ENCODE measurements at places on chromosomes 12 and 14.

GRCh38 chr12:27186022-27186839, 57.9 kb upstream of the STK38L start:
- DNase-seq: no peak

DNA sequence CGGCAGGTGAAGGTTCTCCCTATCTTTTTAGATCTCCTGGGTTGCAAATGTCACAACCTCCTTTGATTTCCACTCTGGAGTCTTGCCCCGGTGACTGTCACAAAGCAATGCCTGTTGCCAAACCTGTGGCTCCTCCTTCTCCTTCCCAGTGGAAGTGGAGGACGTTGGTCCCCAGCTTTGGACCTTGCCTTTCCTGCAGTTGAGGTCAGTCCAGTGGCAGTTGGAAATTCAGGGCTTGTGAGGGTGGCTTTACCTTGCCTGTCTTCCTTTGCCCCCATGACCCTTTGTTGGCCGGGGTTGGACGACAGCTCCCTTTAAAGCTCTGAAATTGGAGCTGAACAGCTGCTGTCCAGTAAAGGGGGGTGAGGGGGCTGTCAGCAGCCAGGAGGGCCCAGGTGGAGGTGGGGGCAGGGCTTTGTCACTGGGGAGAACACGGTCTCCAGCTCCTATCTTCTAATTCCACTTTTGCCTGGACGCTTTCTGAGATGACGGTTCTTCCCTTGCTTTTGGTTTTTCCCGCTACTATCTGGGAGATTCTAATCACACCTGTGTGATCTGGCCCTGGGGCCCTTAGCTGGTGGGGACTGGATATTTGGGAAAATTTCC, 4.1 kb downstream of the TEAD4 start:
- DNase-seq: peak; percentile 32

DNA sequence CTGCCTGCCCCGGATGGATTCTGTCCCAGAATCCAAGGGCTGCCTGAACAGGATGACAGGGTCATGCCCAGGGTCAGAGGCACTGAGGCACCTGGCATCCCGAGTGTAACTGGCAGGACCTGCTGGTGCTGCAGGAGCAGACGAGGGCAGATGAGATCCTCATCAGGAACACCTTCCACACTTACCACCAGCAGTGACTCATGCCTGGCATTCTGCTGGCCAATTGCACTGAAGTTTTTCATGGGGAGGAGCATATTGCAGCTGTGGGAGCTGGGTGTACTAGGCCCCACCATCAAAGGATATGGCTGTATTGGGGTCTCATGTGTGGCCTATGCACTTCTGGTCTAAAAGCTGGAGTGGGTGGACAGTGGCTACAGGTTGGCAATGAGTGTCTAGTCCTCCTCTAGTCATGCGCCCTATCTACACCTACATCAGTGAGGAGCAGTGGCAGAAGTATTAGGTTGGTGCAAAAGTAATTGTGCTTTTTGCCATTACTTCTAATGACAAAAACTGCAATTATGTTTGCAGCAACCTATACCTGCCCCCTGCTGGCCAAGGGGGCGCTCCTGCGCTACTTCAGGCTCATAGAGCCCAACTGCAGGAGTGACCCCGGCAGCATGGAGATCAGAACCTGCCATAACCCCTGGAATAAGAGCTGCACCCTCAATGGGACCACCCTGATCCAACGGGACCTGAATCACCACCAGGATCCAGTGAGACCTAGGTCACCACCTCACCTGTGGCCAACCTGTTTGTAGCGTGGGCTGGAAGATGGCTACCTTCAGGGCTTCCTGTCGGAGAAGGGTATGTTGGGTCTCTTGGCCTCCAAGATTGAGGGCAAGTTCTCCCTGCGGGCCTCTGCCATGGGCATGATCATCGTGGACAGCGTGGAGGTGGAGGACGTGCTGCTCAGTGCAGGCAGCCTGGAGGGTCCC, 8.0 kb upstream of the C12orf42 start:
- DNase-seq: peak; percentile 34

DNA sequence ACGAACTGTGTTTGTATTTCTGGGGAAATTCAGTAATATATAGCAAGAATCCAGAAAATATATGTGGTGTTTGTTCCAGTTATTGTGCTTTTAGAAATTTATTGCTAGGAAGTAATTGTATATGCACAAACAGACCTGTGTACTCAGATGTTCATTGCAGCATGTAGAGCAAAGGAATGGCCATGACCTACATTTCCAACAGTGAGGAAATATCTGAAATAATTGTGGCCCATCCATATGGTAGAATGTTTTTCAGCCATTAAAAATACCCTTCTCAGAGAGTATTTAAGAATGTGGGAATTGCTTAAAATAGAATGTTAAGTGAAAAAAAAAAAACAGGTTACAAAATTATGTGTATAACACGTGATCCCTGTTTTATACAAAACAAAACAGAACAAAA, 77.3 kb downstream of the TMX1 start:
- no peak for DNase-seq

DNA sequence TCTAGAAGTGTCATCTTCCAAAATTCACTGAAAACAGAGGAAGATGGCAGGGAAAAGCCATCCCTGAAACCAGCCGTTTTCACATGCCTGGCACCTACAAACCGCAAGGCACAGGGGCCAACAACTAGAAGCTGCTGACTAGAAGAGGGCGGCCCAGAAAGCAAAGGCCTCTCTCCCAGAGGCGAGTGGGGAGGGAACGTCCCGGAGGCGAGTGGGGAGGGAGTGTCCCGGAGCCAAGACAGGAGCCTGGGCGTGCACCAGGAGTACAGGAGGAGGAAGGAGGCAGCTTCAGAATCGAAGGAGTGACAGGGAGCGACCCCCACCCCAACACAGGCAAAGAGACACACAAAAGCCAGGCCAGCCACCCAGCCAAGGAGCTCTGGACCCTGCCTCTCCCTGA, 21.0 kb downstream of the ANKLE2 start:
- no peak for DNase-seq

- no peak for DNase-seq
Measured at GRCh38 chr12:32519047-32519446, 119.7 kb downstream of the FGD4 start.

GRCh38 chr12:127943481-127944210, 323.3 kb upstream of the TMEM132C start:
- no peak for DNase-seq

DNA sequence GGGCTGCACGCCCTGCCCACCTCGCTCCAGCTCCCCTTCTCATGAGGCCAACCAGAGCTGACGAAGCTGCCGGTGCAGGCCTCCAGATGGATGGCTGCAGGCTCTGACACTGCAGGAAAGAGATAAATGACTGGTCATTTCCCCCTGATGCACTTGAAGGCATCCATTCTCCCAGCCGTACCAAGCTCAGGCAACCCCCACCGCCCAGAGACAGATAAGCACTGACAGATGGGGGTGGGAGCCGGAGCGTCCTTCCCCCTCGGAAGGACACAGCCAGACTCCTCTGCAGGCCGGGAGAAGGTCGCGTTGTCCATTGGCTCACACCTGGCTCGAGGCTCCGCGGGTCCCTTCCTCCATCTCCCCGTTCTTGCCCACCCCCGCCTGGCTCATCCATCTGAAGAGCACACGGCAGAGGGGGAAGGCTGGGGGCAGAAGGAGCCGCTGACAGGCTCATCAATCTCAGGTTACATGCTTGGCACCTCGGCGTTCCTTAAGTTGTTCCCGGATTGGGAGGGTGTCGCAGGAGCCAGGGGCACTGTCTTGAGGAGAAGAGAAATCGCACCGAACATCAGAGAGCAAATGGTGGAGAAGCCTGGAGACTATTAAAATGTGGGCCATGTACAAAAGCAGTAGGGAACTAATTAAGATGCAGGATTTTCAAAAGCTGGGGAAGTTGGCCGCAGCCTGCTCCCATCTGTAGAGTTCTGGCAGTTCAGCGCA, 151.6 kb downstream of the DPF3 start:
- DNase-seq: no peak

- DNase-seq: peak; percentile 49
Measured at GRCh38 chr14:26276757-26277156, 321.1 kb downstream of the NOVA1 start.

GRCh38 chr14:35378425-35379233, 25.9 kb downstream of the NFKBIA start:
- no peak for DNase-seq

GRCh38 chr12:64976131-64976530, 145.0 kb downstream of the WIF1 start:
- DNase-seq: no peak

DNA sequence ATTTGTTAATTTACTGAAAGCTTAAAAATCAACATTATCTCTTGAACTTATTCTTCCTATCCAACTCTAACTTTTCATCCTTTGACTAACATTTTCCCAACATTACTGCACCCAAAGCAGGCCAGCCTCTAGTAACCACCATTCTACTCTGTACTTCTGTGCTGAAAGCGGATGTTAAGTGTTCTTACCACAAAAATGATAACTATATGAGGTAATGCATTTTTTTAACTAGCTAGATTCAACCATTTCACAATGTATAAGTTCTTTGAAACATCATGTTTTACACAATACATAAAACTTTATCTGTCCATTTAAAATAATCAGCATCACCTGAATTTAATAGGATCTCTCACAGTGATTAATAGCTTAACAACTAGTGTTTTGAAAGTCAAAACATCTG, 468.5 kb upstream of the MGAT4C start:
- no peak for DNase-seq

- no peak for DNase-seq
Measured at GRCh38 chr14:87045246-87045645, 947.7 kb downstream of the GALC start.

GRCh38 chr14:44428231-44428945, 78.7 kb downstream of the FSCB start:
- no peak for DNase-seq

GRCh38 chr12:122096014-122096413, 17.5 kb downstream of the MLXIP start:
- no peak for DNase-seq

DNA sequence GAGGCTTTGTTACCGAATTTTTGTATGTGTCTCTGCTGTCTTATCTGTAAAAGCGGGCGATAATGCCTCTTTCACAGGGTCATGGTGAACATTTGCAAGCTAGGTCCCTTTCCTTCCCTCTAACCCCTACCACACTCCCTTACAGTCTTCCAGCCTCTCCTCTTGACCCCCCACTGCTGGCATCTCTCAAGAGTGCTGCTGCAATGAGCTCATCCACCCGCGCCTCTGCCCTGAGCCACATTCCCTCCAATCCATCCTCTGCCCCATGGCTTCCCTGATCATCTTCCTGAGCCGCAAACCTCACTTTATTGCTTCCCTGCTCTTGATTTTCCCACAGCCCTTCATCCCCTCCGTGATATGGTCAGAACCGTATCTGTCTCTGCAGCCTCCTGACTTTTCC, 343.6 kb downstream of the BCL11B start:
- DNase-seq: no peak

DNA sequence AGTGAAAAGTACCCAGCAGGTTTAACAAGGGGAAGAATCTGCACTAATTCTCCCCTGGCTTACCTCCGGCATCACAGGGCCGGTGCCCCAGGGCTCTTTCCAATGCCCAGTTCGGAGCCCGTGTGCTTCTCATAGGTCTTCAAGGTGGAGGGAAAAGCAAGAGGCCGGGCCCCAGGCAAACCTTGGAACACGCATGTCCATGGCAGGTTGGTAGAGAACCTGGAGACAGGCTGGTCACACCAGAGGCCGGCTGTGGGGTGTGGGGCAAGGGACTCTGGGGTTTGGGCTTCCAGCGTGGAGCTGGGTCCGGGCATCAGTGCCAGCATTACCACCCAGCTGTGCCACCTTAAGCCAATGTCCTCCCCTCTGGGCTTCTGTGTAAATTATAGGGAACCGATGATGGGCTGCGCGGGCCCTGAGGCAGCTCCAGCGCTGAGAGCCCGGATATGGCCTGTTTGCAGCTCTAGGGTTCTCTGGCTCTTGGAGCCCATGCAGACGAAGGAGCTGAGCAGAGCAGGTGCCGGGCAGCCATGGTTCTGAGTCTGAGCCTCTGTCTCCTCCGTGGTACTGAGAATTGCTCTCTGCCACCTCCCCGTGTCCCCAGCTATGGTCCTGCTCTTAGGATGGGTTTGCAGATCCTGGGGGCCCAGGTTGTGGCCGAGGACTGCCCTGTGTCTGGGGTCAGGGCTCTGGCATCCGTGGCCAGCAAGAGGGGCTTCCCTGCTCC, 197.0 kb upstream of the C14orf180 start:
- no peak for DNase-seq

DNA sequence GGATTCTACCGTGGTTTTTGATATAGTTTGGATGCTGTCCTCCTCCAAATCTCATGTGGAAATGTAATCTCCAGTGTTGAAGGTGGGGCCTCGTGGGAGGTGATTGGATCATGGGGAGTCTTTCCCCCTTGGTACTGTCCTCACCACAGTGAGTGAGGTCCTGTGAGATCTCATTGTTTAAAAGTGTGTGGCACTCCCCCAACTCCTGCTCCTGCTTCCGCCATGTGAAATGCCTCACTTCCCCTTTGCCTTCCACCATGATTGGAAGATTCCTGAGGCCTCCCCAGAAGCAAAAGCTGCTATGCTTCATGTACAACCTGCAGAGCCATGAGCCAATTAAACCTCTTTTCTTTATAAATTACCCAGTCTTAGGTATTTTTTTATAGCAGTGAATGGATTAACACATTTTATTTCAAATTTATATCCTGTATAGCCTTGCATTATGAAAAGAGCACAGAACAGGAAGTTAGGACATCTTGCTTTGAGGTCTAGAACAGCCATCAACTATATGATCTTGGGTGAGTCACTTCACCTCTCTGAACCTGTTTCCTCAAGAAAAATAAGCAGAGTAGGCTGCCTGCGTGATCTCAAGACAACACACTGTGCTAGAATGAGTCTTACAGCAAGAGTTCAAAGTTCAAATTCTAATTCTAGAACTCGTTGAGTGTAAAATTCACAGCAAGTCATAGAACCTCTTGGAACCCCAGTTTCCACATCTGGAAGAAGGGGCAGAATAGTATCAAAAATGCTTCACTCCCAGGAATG, 160.9 kb upstream of the EEA1 start:
- DNase-seq: no peak

- no peak for DNase-seq
Measured at GRCh38 chr12:546265-546919, 86.7 kb downstream of the B4GALNT3 start.
